ENCODE measurements at places on chromosomes 3 and 15.
A peak's percentile ranks its signal among the peaks of the same experiment; 100 is the strongest.

- peak; percentile 69 for DNase-seq
Observed at GRCh38 chr15:98952381-98952803, 55.2 kb downstream of the PGPEP1L start.

GRCh38 chr3:111669926-111670630 is 74.9 kb upstream of the ZBED2 start:
- no peak for DNase-seq

DNA sequence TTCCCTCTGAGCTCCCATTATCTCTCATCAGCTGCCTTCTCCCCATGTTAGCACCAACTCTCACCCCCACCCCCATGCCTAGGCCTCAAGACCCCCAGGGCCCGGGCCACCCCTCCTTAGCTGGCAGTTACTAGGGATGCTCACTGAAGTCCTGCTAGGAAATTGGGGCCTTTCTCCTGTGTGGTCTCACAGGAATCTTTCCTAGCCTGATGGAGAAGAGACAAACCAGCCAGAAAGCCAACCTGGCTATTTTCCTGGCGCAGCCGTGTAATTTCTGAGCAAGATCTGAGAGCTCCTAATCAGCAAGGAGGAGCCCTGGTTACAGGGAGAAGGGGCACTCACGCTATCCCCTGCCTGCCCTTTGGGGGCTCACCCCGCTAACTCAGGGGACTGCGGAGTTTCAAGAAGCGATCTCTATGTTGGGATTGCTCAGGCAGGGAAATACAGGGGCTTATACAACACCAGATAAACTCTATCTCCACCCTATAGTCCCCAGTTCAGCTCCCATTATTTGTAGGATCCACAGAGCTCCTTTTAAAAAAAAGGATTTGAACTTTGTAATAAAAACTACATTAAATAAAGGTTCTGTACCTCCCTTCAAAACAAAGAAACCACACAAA is 25.2 kb downstream of the NR2F2 start:
- no peak for DNase-seq

DNA sequence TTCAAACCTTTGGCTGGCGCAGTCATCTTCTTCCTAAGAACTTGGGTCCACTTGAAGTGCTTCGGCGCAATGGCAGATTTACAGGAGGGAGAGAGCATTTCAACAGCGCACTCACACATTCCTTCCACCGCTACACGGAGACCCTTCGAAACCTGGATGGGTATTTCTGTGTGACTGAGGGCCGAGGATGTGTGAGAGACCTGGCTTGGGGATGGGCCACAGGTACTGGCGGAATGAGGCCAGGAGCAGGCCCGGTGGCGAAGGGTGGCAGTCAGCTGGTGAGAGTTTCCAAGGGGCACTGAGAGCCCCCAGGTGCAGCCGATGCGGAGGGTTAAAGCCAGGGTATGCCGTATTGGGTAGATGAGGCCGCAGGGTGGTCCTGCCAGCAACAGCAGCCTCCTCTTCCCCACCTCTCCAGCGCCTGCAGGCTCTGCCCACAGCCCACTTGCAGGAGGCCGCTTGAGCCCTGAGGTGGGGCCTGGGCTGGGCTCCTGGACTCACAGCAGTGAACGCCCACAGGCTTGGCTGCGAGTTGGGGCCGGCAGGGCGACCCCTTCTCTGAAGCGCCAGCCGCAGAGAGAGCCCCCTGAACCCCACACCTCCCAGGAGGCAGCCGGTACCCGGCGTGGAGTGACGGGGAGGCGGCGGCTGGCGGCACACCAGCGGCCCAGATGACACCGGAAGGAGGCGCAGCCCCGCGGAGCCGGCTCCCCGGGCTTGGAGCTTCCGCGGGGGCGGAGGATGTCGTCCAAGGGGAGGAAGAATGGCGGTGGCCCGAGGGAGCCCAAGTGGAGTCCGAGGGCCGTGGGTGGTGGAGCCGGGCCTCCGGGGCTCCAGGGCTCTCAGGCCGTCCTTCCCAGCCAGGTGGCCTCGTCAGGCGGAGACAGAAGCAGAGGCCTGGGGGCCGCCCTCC is 166.5 kb downstream of the NSMCE3 start:
- no peak for DNase-seq

DNA sequence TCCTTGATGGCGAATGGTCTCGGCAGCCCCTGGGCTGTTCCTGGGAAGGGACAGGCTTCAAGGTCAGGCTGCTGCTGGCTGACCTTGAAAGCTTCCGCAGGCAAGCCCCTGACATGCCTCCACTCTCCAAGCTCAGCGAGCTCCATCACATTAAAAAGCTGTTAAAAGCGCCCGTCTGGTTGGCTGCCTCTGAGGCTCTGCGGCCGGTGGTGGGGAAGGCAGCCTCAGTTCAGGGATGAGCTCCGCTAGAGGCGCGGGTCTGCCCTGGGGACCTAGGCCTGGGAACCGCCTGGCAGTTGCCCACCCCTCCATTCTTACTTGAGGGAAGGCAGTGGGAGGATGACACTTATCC is 103.8 kb downstream of the LINGO1 start:
- no peak for DNase-seq

DNA sequence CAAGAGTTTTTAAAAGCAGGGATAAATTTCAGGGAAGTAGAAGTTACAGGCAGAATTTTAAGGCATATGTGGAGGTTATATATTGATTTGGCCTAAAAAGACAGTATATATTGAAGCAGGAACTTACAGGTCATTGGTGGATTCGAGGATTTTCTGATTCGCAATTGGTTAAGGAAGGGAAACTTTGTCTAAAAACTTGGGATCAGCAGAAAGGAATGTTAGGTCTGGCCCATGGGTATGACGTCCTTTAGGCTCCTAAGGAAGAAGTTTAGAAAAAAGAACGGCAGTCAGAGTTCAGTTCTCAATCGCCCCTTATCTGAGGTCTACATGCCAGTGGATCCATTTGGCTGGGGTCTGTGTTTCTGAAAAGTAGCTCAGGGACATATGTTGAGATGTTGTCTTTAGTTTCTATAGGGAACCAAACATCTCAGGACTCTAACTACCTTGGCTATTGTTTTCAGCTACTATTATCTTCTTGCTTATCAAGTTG is 33.2 kb upstream of the ACP3 start:
- no peak for DNase-seq

GRCh38 chr3:137259701-137260100 is 301.9 kb downstream of the IL20RB start:
- no peak for DNase-seq

DNA sequence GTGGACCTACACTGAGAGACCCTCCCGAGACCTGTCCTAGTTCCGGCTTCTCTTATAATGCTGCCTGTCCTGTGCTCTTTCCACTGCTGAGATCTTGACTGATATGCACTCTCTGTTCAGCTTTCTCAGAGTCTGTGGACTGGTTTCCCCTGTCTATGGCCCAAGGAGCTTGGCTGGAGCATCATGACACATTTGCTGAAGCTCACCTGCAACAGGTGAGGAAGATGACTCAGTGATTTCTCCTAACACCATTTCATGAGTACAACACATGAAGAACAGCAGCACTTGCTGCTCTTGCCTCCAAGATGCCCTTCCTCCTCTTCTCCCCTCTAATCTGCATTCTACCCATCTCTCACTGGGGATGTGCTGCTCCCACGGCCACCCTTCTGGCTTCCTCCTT is 92.1 kb downstream of the DUT start:
- DNase-seq = no peak

- DNase-seq = no peak
Observed at GRCh38 chr3:134775831-134776230, 19.2 kb upstream of the EPHB1 start.

GRCh38 chr3:73559749-73560148 is 65.0 kb downstream of the PDZRN3 start:
- DNase-seq = no peak

DNA sequence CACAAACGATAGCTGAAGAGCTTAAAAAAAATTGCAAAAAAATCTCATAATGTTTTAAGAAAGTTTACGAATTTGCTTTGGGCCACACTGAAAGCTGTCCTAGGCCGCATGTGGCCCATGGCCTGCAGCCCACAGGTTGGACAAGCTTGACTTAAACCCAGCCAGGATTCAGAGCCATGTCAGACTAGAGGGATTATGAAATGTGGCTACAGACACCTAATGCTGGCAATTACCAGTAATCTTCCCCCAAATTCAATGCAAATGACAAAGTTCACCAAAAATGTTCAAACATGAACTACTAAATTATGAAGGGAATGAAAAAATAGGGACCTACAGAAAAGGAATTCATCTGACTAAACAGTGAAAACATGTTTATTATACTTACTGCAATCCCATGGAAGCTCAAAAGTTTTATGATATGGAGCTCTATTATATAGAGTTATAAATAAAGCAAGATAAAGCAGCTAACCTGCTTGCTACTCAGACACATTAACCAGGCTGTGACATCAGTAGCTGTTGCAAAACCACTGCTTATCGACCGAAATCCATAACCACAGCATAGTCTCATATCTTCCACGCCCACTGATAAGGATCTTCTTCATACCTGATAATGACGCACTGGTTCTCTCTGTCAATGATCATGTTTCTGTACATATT is 49.2 kb downstream of the LDHAL6B start:
- DNase-seq = no peak

DNA sequence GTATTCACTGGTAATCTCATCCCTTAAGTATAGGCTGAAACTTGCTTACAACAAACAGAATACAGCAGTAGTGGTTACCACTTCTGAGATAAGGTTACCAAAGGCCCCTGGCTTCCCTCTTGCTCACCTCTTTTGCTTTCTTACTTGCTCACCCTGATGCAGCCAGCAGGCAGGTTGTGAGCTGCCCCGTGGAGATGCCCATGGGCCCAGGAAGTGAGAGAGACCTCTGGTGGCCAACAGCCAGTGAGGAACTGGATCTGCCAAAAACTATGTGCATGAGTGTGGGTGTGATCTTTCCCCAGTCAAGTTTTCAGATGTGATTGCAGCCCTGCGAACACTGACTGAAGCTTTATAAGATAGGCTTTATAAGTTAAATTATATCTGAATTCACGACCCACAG is 48.7 kb downstream of the NMNAT3 start:
- DNase-seq = peak; percentile 24

- DNase-seq = no peak
Observed at GRCh38 chr3:175428466-175428865, 569.3 kb downstream of the NAALADL2 start.

DNA sequence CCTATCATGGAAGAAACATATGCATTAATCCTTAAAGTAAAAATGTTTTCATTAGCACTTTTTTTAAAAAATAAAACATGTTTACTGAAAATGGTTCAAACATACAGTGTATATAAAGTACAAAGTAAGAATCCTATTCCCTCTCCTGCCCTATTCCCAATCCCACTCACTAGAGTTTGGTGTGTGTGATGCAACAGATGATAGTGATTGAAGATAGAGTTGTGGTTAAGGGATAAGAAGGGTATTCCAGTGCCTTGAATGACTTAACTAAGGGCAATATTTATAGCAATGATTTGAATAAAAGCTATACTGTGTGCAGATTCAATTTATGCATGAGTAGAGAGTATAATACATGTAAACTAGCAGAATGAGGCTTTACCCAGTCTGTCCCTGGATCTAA is 18.1 kb downstream of the ZNF280D start:
- no peak for DNase-seq

DNA sequence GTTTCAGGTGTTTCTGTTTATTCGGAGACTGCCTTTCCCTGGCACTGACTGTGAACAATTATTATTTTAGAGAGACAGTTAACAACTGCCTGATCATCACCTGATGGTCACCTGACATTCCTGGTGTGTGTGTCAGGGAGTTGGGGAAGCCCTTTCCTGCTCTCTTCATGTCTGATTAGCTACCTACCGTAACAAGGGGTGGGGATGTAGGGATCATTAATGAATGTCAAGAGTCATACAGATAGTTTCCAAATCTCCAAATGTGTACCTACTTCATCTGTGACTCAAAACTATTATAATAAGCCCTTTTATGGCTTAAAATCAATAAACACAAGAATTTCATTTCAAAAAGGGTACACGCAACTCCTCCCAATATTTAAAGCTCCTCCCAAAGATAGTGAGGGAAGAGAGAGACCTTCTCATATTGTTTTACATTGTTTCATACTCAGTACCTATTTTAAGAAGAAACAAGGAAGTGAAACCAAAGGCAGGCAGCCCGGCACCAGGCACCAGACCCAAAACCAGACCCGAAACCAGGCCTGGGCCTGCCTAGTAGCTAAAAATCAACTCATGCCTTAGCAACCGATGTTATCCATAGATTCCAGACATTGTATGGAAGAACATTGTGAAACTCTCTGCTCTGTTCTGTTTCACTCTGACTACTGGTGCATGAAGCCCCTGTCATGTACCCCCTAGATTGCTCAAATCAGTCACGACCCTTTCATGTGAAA is 844.9 kb upstream of the ALCAM start:
- no peak for DNase-seq

DNA sequence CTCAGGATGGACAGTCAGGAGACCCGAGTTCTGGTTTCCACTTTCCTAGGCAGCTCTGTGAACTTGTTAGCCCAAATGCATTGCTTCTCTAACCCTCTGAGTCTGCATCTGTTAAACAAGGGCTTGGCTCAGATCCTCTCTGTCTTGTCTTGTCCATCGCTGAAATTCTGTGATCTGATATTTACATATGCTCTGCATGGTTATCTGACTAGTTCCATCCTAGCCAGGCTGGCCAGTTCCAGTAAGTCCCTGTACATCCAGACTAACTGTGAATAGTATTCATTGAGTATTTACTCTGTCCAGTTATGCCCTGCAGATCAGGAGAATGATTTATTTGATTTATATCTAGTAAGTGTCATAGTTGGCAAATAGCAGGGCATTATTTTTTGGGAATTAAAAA is 27.0 kb upstream of the SV2B start:
- DNase-seq = no peak
